ENCODE measurements at places on chromosomes 7 and 10.

- DNase-seq, result no peak
These were observed 35.8 kb downstream of the HECW1 start for GRCh38 chr7:43148161-43148731.

- DNase-seq, result no peak
These were observed 121.7 kb downstream of the WDFY4 start for GRCh38 chr10:48806342-48806741.

GRCh38 chr7:157518514-157519175, 181.8 kb downstream of the DNAJB6 start:
- DNase-seq, result no peak

DNA sequence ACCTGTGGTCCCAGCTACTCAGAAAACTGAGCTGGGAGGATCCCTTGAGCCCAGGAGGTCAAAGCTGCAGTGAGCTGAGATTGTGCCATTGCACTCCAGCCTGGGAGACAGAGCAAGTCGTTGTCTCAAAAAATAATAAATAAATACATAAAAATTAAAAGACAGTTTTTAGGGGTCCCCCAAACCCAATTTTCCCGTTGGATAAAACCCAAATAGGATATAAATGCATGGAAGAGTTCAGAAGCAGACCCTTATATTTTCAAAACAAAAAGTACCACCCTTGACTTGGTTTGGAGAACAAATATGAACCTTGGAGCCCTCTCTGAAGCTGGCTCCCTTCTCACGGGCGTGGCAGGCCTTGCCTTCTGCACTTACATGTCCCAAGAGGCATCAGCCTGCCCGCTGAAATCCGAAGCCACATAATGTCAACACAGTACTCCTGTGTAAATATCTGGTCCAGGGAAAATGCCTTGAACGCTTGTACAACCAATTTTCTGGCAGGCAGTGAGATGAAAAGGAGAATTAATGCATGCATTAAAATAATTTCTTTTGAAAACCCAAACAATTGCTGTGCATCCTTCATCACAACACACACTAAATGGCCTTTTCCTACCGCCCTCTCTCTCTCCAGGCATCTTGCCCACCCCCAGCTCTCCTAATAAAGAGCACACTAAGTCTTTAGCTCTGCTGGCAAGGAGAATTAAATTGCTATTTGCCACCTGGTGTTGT, 46.4 kb upstream of the PARD3 start:
- DNase-seq, result no peak

DNA sequence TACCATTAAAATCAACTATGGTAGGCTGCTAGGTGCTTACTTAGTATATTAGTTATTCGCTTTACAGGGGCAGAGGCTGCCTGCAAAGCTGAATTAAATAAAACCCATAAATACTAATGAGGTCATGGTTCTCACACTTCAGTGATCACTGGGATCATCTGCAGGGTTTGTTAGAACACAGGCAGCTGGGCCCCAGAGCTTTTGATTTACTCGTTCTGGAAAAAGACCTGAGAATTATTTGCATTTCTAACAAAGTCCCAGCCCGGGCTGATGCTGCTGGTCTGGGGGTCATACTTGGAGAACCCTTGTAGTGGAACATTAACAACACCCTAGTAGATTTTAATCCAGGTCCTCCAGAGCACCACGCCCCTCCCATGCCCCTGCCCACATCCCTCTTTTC, 8.5 kb downstream of the UCN3 start:
- no peak for DNase-seq

DNA sequence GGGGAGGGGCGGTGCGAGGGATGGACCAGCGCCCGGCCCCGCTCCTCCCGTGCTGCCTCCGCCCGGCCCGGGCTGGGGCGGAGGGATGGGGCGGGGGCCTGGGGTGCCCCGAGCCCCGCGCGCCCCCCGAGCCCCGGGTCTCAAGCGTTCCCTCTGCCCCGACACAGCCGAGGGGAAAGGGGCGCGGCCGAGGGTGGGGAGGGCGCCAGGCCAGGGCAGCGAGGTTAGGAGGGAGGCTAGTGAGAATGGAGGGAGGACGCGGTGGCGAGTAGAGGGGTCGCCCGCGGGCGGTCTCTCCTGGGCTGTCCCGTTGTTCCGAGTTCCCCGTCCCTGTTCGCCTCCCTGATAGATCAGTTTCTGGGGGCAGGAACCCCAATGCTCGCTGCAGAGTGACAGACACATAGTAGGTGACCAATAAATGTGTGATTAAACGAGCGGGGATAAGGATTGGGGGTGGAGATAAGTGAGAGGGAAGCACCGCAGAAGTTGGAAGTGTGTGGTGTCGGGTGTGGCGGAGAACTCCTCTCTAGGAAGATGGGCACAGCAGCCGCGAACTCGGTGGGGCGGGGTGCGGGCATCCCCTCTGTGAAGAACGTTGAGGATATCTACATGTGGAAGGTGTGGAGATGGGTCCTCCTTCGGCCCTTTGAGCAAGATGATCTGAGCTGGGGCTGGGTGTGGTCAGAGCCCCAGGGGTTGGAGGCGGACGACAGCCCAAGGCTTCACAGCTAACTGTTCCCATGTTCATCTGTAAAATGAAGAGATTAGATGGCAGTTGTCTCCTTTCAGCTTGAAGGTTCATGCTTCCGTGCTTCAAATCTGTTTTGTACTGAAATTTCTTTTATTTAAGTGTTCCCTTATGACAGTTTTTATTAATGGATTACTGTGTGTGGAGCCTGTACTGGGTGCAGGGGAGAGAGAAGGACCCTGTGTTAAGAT, 580 bp downstream of the ZNF775 start:
- DNase-seq, result peak; percentile 27

DNA sequence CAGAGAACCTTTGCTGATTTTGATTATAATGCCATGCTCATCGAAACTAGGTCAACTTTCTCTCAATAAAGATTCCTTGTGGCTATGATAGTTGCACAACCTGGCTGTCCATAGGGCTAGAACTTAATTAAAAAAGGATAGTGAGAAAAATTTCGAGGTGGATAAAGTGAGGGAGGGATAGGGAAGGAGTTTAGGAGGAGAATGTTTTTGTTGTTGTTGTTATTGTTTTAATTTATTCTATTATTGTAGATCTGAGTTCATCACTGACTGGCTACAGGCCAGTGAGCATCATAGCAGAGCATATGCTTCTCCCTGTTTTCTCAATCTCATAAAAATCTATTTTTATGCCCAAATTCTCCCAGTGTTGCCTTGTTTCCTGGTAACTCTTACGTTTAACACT, 688.7 kb upstream of the GRM3 start:
- no peak for DNase-seq

GRCh38 chr10:11017570-11018431, at the start of gene CELF2:
CELF2 (plus strand) TSS chr10:11017872; CDS start chr10:11018090, 218 bp downstream.
- peak; percentile 40 for DNase-seq

DNA sequence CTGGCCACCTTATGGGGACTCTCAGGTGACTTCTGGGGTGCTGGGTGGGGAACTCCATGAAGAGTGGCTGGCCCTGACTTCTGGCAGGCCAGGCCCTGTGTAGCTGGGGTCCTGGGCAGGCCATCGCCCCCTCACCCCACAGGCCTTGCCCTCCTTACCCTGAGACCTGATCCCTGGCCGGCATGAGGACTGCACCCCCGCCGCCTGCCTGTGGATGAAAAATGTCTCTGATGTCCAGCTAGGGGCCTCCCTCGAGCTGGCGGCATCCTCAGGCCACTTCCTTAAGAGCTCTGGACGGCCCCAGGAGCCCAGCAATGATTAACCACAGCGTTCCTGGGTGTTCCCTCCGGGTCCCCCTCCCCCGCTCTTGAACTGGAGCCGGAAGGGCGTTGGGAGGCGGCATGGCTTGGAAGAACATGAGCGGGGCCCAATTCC, 31.8 kb upstream of the SHH start:
- no peak for DNase-seq

GRCh38 chr10:120710076-120710475, 141.1 kb upstream of the WDR11 start:
- no peak for DNase-seq

DNA sequence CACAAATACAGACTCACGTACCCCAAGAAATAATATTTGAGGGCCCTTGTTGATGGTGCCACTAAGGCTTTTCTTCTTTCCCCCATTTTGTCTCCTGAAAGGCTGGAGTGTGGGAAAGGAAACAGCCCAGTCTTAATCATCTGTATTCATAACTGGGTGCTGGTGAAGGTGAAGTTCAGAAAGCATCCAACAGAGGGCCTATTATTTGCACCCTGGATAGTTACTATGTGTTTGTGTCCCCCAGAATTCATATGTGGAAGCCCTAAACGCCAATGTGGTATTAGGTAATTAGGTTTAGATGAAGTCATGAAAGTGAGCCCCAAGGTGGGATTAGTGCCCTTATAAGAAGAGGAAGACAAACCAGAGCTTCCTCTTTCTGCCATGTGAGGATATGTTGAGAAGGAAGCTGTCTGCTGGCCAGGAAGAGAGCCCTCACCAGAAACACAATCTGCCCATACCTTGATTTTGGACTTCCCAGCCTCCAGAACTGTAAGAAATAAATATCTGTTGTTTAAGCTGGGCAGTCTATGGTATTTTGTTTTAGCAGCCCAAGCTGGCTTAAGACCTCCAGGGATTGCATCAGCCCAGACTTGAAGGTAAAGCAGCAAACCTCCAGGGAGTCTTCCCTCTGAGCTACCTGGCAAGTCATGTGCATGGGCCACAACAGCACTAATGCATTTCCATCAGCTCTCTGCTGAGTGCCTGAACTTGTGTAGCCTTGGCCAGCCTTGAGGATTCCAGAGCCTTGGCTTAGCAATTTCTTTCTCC, 90.0 kb upstream of the ADRB1 start:
- DNase-seq, result no peak

GRCh38 chr7:112286250-112287086, 80.0 kb downstream of the ZNF277 start:
- DNase-seq, result no peak

- DNase-seq, result no peak
These were observed 133.9 kb upstream of the GHITM start for GRCh38 chr10:84005403-84005802.

DNA sequence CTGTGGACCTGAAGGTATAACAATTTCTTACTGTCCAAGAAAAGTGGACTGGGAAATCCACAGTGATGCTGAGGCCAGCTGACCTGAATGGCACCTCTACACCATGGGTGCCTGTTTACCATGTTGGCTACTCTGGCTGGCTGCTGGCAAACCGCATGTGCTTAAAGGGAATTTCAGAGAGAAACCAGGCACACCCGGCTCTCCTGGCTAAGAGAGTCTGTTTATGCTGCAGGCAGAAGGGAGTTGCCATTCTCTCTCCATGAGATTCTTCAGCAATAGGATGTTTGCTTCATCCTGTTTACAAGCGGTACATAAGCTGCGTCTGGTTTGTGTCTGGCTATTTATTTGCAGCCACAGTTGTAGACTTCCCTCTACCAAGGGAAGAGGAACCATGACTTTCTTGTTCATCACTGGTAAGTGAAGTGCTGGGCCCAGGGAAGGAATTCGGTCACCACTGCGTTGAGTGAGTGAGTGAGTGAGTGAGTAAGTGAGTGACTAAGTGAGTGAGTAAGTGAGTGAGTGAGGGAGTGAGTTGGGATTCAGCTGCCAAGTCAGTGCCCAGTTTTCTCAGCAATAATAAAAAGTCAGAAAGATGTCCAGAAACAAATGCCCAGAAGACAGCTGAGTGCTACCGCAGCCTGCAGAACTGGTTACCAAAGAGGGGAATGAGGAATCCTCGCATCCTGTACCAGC, 90.4 kb downstream of the COBL start:
- DNase-seq, result no peak

GRCh38 chr10:30510932-30511700, 77.1 kb downstream of the MAP3K8 start:
- no peak for DNase-seq

- no peak for DNase-seq
These were observed 436.2 kb downstream of the KCNMA1 start for GRCh38 chr10:77201135-77202106.

- DNase-seq, result no peak
These were observed 68.1 kb upstream of the SLC39A12 start for GRCh38 chr10:17883621-17884020.

DNA sequence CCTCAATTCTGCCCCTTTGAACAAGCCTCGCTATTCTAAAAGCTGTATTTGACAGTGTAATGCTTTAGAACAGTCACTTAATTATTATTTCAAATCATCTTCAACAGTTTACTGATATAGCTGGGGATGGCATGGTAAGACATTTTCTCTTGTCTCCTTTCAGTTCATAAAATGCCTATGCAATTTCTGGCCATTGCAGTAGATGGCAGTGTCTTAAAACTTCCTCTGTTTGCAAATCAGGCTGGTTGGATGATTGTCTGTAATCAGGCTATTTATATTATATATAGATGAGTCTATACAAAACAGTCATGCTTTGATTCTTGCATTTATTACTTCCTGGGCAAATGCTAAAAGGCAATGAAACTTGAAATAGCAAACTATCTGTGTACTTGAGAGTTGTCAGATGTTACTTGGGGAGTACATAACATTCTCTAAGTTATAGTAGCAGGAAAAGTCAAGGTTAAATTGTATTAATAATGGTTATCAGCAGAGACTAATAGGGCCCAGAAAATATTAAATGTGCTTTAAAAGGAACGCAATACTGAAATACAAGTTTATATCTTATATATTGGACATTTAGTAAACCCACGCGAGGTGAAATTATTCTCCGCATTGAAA, 55.5 kb upstream of the LHFPL3 start:
- peak; percentile 35 for DNase-seq

GRCh38 chr7:38276096-38276877, 2.9 kb upstream of the TARP start:
- no peak for DNase-seq

GRCh38 chr7:117970801-117971200, 97.6 kb upstream of the CTTNBP2 start:
- DNase-seq, result no peak

DNA sequence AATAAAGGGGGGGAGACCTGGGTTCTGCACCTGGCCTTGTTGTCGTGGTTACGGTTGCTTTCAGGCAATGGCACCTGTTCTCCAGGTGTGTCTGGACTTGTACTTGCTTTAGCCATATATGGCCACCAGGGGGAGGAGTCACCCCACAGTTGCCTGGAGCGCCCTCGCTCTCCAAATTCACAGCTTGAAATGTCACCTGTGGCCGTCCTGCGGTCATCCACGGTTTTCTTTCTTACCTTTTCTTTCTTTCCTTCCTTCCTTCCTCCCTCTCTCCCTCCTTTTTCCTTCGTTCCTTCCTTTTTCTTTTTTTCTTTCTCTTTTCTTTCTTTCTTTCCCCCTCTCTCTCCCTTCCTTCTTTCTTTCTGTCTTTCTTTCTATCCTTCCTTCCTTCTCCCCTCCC, 157.2 kb upstream of the ZNF92 start:
- peak; percentile 39 for DNase-seq

GRCh38 chr7:74003621-74004020, 24.4 kb upstream of the ELN start:
- DNase-seq, result no peak

DNA sequence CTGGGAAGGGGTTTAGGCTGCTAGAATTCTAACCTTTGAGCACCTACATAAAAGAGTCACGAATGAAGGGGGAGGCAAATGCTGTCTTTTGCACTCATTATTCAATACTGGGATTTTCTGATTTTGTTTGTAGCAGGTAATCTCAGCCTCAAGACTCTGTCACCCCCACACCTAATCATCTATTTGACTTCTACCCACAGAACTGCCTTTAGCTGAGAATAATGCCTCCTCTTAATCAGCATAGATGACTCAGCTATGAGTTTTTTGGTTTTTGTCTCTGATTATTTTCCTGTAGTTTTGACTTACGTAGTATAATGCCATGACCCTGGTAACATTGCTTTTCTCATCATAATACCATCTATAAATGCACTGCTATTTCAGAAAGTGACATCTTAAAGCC, 42.7 kb upstream of the CACNB2 start:
- no peak for DNase-seq

- DNase-seq, result no peak
These were observed 134.9 kb downstream of the ADRA2A start for GRCh38 chr10:111211706-111212105.

- no peak for DNase-seq
These were observed 28.9 kb downstream of the CCM2 start for GRCh38 chr7:45028920-45029344.
